ENCODE measurements at places on chromosomes 5 and 9. TPM values are rescaled to one million over a fixed set of nuclear protein-coding genes. Genes with fewer than 3 reads are reported as not detected.
A peak's percentile ranks its signal among the peaks of the same experiment; 100 is the strongest.

GRM6 gene
- polyA plus RNA-seq: not detected

- H3K4me3 ChIP-seq: peak overlapping the region; percentile 1
- peaks cover 5% of the 10 kb centered on the region for H3K4me1 ChIP-seq
- peak; percentile 92 for DNase-seq
- H3K36me3 ChIP-seq: no peaks in the 10 kb centered on the region
Observed at GRCh38 chr9:1231998-1232919, 182.1 kb downstream of the DMRT2 start.

GRCh38 chr5:2482778-2483177, 268.7 kb downstream of the IRX2 start:
- H3K36me3 ChIP-seq: no peaks in the 10 kb centered on the region
- H3K27ac ChIP-seq: no peak overlapping the region
- no peaks in the 10 kb centered on the region for H3K4me1 ChIP-seq

GRCh38 chr5:169716287-169716686, 79.2 kb downstream of the DOCK2 start:
- H3K4me1 ChIP-seq: peaks cover 3% of the 10 kb centered on the region
- H3K4me3 ChIP-seq: no peak overlapping the region
- no peaks in the 10 kb centered on the region for H3K27me3 ChIP-seq
- H3K36me3 ChIP-seq: no peaks in the 10 kb centered on the region
- H3K27ac ChIP-seq: no peak overlapping the region

GRCh38 chr9:80467632-80468031, 895.9 kb downstream of the TLE4 start:
- no peaks in the 10 kb centered on the region for H3K4me1 ChIP-seq
- peak; percentile 42 for DNase-seq
- no peaks in the 10 kb centered on the region for H3K36me3 ChIP-seq
- H3K27me3 ChIP-seq: no peaks in the 10 kb centered on the region
- H3K4me3 ChIP-seq: no peak overlapping the region
- no peak overlapping the region for H3K27ac ChIP-seq

HACD4 gene
- 27.1 TPM for polyA plus RNA-seq

GRCh38 chr9:123276551-123276950, 8.2 kb upstream of the STRBP start:
- H3K4me1 ChIP-seq: no peaks in the 10 kb centered on the region
- H3K27me3 ChIP-seq: no peaks in the 10 kb centered on the region
- no peaks in the 10 kb centered on the region for H3K36me3 ChIP-seq
- no peak overlapping the region for H3K27ac ChIP-seq
- no peak for DNase-seq

DNA sequence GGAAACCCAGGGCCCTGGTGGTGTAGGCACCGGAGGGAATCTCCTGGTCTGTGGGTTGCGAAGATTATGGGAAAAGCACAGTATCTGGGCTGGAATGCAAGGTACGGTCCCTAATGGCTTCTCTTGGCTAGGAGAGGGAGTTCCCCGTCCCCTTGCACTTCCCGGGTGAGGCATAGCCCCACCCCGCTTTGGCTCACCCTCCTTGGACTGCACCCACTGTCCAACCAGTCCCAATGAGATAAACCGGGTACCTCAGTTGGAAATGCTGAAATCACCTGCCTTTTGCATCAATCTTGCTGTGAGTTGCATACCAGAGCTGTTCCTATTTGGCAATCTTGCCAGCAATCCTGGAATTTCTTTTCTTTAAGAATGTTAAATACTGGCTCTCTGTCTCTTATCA, 1429.1 kb downstream of the MAT2B start:
- no peaks in the 10 kb centered on the region for H3K27me3 ChIP-seq
- no peak overlapping the region for H3K27ac ChIP-seq
- no peaks in the 10 kb centered on the region for H3K36me3 ChIP-seq
- H3K4me1 ChIP-seq: no peaks in the 10 kb centered on the region
- DNase-seq: no peak

POU5F2 gene
- polyA plus RNA-seq: 0.01 TPM

GRCh38 chr5:165805756-165806155, 2300.3 kb downstream of the MAT2B start:
- H3K36me3 ChIP-seq: no peaks in the 10 kb centered on the region
- no peak overlapping the region for H3K27ac ChIP-seq
- H3K27me3 ChIP-seq: no peaks in the 10 kb centered on the region
- no peaks in the 10 kb centered on the region for H3K4me1 ChIP-seq
- no peak overlapping the region for H3K4me3 ChIP-seq

PMPCA gene
- polyA plus RNA-seq: 90.2 TPM

PCA3 gene
- polyA plus RNA-seq: not detected

- no peaks in the 10 kb centered on the region for H3K4me1 ChIP-seq
- H3K36me3 ChIP-seq: no peaks in the 10 kb centered on the region
- H3K4me3 ChIP-seq: no peak overlapping the region
- DNase-seq: peak; percentile 24
- peaks cover 13% of the 10 kb centered on the region for H3K27me3 ChIP-seq
- no peak overlapping the region for H3K27ac ChIP-seq
Observed at GRCh38 chr5:178192244-178192643, 5.1 kb upstream of the GMCL2 start.

FBP1 gene
- polyA plus RNA-seq: not detected

FRRS1L gene
- polyA plus RNA-seq: 0.08 TPM

- no peaks in the 10 kb centered on the region for H3K4me1 ChIP-seq
- no peak overlapping the region for H3K4me3 ChIP-seq
- H3K36me3 ChIP-seq: no peaks in the 10 kb centered on the region
- DNase-seq: peak; percentile 61
Observed at GRCh38 chr9:8558176-8558575, 758.6 kb upstream of the DMAC1 start.

TEX48 gene
- polyA plus RNA-seq: not detected

DNA sequence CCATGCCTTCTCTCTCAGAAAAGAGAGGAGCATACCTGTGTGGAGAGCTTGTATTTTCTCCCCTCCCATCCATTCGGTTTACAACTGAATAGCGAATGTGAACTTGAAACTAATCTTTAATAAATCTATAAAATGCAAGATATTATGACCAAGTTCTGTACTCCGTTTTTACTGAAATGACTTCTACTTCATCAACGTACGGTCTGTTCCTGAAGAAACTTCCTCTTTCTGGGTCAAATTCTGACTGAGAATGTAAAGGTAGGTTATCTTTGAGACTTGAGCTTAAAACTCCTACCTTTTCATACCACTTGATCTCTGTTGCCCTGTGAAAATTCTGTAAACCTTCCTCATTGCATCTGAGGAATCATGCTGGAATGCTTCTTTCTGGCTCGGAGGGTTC, 4.2 kb upstream of the CTNNAL1 start:
- no peak for DNase-seq
- H3K4me3 ChIP-seq: no peak overlapping the region
- peaks cover 2% of the 10 kb centered on the region for H3K36me3 ChIP-seq
- no peak overlapping the region for H3K27ac ChIP-seq
- peaks cover 9% of the 10 kb centered on the region for H3K4me1 ChIP-seq

TRAPPC13 gene
- 22.8 TPM for polyA plus RNA-seq

FGF18 gene
- polyA plus RNA-seq: 2.0 TPM

DNA sequence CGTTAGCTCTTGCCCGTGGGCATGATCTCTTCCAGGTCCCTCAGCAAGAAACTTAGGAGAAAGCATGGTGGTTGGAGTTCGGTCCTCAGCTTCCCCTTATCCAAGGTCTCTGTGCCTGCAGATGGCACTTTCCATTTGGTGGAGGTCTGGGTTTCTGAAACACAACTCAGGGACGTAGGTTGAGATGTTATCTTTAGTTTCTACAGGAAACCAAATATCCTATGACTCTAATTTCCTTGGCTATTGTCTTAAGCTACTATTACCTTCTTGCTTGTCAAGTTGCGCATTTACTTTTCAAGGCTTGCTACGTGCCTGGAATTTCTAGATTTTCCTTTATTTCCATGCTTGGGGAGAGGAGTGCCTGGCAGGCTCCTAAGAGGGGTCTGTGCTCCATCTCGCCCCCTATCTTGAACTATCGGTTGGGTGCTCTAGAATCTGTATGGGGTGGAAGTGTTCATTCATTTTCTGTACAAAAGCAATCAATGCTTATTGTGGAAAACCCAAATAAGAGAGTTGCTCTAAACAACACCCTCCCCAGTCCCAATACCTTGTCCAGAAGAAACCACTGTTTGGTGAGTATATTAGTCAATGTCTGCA, 32.9 kb upstream of the KCNIP1 start:
- no peak for DNase-seq
- H3K27ac ChIP-seq: no peak overlapping the region
- no peaks in the 10 kb centered on the region for H3K36me3 ChIP-seq

TAF1L gene
- not detected for polyA plus RNA-seq

- H3K4me3 ChIP-seq: no peak overlapping the region
- no peaks in the 10 kb centered on the region for H3K27me3 ChIP-seq
- H3K4me1 ChIP-seq: peaks cover 10% of the 10 kb centered on the region
Observed at GRCh38 chr9:35695943-35696401, 6.2 kb upstream of the TPM2 start.

DNA sequence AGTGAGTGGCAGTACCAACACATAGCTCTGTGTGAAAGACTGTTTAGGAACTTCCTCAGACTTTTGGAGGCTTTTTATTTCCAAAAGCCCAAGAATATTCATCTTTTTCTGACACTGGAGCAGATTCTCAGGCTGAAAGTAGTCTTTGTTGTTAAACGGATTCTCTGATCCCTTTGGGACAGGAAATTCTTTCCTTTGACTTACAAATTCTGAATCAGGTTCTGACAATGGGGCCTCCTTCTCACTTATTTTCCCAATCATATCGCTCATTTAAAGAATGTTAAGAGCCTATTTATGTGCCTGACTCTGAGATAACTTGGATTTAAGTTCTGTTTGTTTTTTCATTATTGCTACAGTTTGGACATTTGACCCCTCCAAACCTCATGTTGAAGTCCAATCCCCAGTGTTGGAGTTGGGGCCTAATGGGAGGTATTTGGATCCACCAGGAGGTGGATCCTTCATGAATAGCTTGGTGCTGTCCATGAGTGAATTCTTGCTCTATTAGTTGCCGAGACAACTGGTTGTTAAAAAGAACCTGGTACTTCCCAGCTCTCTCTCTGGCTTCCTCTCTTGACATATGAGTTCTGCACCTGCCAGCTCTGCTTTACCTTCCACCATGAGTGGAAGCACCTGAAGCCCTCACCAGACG, 4.1 kb upstream of the ADGRV1 start:
- no peak overlapping the region for H3K27ac ChIP-seq
- H3K36me3 ChIP-seq: no peaks in the 10 kb centered on the region
- no peak for DNase-seq
- H3K4me3 ChIP-seq: no peak overlapping the region

- no peak overlapping the region for H3K4me3 ChIP-seq
- no peaks in the 10 kb centered on the region for H3K27me3 ChIP-seq
Observed at GRCh38 chr5:138110266-138110963, 26.6 kb downstream of the WNT8A start.

GRCh38 chr9:71819115-71819739, 50.9 kb upstream of the CEMIP2 start:
- H3K4me3 ChIP-seq: no peak overlapping the region
- DNase-seq: peak; percentile 50
- H3K27me3 ChIP-seq: no peaks in the 10 kb centered on the region
- H3K27ac ChIP-seq: no peak overlapping the region
- no peaks in the 10 kb centered on the region for H3K36me3 ChIP-seq

AHRR gene
- 16.0 TPM for polyA plus RNA-seq

DNA sequence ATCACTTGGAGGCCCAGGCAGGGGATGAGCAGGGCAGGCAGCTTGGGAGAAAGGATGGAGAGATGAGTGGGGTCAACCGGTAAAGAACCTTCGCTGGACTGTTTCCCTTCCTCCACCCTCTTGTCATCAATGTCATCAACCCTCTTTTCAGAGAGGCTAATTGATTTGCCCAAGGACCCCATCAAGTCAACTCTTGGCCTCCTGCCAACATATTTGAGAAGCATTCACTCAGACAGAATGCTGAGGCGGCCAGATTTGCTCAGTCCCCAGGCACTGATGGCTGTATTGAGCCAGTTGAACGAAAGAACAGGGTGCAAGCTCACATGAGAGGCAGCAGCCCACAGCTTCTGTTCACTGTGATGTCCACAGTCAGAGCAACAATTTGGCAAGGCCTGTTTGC, 193.5 kb downstream of the RFK start:
- H3K27ac ChIP-seq: no peak overlapping the region
- H3K27me3 ChIP-seq: no peaks in the 10 kb centered on the region
- H3K4me3 ChIP-seq: no peak overlapping the region

DNA sequence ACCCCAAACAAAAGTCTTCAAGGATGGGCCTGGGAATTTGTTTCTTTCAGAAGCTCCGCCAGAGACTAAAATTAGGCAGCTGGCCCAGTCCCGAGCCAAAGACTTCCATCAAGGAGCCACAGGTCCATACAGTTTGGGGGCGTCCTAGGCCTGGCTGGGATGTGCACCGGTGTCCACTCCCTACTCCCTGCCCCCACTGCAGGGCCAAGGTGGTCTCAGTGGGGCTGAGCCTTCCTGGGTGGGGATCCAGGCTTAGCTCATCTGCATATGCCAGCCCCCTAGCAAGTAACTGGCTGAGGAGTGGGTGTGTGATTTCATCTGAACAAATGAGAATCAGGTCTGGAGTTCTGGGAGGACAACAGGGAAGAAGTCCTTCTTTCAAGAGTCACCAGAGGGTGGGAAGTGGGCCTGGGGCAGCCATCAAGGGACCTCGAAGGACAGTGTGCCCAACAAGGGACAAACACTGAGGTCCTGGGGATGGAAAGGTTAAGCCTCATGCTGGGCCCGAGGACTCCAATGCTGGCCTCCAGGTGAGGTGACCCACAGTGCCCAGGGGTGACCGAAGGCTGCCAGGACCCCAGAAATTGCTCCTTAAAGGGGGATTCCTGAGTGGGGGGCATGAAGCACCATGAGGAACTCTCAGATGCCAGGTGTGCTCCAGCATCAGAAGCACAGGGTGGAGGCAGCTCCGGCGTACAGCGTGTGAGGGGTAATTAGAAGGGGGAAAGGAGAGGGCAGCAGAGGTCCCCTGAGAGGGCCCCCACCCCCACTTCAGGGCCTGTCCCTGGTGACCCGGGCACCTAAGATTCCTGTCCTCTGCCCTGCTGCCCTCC, 91.3 kb downstream of the ZNF354C start:
- H3K27ac ChIP-seq: no peak overlapping the region
- no peak overlapping the region for H3K4me3 ChIP-seq
- H3K4me1 ChIP-seq: no peaks in the 10 kb centered on the region
- DNase-seq: no peak

DNA sequence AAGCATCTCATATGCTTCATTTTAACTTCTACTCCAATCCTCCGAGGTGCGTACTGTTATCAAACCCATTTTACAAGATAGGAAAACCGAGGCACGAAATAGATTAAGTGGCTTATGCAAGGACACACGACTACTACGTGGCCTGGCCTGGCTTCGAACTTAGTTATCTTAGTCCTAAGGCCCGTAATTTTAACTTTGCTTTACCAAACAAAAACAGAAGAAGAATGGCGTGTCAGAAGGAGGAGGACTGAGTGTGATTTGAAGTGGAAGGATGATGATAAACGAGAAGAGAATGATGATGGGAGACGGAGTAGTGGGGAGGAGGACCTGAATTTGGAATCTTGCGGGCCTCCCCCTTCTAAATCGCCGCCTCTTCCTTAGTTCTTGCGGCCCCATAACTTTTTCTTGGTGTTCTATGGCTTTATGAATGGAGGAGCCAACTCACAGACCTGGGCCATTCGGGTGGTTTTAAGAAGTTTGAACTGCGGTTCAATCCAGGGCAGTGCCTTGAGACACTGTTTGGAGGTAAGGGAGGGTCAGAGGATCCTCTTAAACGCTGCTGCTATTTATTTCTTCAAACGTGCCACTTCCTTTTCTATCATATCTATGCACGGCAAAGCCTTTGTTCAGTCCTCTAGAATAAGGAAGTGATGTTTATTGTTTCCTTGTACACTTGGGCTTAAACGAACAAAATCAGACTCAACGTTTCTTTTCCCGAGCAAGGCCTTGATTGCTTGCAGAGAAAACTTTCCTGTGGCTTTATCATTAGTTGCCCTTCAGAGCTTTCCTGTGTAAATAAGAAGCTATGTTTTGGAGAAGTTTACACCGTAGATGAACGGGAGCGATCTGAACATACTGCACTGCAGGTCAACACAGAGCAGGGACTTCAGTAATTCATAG, 795 bp downstream of the CNOT8 start:
- H3K4me3 ChIP-seq: peak overlapping the region; percentile 99
- H3K36me3 ChIP-seq: peaks cover 2% of the 10 kb centered on the region
- H3K27ac ChIP-seq: peak overlapping the region; percentile 89

WHRN gene
- polyA plus RNA-seq: 0.16 TPM

HOMER1 gene
- polyA plus RNA-seq: 3.8 TPM

SLC6A7 gene
- polyA plus RNA-seq: not detected

Data from fibroblast of lung (primary cell).